ENCODE measurements at places on chromosomes 4 and X.

DNA sequence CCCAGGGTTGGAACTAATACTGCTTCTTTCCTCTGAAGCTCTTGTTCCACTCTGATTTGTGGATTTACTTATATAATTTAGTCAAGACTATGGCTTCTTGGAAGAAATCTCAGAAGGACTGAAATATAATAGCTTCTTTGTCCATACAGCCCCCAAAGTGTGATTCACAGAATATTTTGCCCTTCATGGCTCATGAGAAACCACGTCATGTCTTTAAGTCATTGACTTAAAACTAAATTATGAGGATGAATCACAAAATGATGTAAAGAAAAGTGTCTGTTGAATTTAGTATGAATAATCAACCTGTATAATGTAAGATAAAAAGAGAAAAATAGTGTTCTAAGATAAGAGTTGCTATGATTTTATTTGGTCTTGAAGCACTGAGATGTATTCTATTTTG, 43.3 kb upstream of the AGA start:
- DNase-seq = no peak

- DNase-seq = no peak
Measured at GRCh38 chrX:123424546-123424945, 240.5 kb downstream of the GRIA3 start.

- DNase-seq = no peak
Measured at GRCh38 chr4:536351-536972, 37.5 kb downstream of the PIGG start.

DNA sequence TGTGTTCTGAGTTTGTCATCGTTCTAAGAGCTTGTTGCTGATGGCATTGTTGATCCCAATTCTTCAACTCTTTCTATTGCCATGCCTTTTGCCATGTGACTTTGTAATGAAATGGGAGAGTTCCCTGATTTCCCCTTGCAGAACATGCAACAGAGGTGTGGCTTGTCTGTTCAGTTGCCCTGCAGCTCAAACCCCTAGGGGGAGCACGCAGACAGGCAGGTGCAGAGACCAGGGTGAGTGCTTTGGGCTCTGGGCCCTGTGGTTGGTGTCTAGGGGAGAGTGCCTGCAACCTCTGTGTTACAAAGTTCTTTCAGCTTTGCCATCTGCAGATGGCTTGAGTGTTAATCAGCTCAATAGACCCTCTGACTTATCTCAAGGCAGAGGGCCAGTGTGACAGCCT, 332.7 kb downstream of the MID1IP1 start:
- DNase-seq = peak; percentile 61

DNA sequence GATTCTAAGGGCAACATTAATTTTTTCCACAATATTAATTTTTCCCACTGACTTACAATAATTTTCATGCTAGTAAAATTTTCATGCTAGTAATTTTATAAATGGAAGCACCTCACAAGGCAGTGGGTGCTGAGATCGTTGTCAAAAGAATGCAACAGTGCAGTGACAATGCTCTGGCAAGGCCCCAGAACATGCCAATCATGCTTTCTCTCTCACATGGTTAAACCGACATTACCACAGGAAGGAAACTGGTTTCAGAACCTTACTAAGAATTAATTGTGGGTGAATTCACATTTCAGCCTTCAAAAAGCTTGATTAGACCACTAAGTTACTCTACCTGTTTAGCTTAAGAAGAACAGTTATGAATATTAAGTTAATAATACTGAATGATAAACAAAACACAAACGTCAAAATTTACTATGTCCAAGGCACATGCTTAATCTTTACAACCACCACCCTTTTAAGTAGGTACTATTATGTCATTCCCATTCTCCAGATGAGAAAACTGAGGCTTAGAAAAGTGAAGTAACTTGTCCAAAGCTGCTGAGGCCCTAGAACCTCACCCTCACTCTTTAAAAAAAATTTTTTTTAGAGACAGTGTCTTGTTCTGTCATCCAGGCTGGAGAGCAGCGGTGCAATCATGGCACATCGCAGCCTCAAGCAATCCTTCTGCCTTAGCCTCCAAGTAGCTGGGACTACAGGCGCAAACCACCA, 10.0 kb upstream of the OPHN1 start:
- DNase-seq = peak; percentile 60

DNA sequence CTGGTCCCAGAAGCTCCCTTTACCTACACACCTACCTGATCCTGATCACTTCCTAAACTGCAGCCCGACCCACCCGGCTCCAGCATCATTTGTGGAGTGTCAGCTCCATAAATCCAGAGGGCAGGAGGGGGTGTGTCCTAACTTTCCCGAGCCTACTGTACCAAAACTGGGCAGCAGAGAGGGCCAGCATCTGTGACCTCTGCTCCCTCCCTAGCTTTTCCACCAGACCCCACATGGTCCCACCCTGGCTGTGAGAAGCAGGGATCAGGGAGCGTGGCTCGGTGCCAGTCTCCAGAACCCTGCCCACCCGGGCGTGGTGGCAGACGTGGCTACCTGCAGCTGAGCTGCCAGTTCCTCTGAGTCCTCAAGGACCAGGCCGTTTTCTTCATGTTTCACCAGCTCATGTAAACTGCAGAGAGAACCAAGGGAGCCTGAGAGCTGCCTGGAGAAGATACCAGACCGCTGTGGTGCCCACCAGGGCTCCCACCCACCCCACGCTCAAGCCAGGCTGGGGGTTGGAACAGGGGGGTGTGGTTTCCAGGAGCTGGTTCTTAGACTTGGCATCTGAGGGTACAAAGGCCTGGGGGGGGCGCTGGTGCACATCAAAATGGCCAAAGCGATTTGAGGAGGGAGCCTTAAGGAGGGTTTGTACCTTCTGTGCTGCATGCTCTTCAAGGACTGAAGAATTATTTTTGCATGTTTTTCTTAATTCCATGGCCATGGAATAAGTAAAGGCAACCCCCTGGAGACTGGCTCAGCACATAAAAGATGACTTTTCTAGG, 76.7 kb upstream of the DRD5 start:
- no peak for DNase-seq

DNA sequence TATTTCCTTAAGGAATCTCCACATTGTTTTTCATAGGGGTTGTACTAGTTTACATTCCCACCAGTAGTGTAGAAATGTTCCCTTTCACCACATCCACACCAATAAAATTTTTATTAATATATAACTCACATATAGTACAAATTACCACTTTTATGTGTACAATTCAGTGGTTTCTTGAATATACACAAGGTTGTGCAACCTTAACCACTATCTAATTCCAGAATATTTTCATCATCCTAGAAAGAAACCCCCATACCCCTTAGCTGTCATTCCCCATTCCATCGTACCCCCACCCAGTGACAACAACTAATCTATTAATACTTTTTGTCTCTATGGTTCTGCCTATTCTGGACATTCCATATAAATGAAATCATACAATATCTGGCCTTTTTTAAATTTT, 108.3 kb upstream of the USP9X start:
- DNase-seq = no peak

GRCh38 chrX:56107320-56107719, 124.8 kb upstream of the KLF8 start:
- no peak for DNase-seq

DNA sequence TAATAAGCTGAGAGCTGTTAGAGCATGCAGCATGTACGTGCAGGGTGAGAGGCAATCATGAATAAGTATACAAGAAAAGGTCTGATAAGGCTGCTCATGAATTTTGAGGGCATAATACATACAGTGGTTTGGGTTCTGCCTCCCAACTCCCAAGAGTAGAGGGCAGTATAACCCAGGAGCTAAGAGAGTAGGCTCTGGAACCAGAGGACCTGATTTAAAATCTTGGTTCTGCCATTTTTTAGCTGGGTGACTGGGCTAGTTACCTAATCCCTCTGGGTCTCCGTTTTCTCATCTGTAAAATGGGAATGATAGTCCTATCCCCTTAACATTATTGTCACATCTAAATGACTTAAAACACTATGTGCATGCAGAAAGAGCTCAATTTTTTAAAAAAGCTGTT, 85.3 kb downstream of the LNX1 start:
- no peak for DNase-seq

All from activated effector memory CD4-positive, alpha-beta T cell treated with anti-CD3 and anti-CD28 coated beads, Interleukin-2, amount 50 U/mL, for 16 hours (primary cell).